AG10803 (cell line): ENCODE measurements at places on chromosomes 13 and 19.
A peak's percentile ranks its signal among the peaks of the same experiment; 100 is the strongest.

- DNase-seq = peak; percentile 63
These were observed at the start of gene TICAM1 for GRCh38 chr19:4831304-4831978. Gene TICAM1 (minus strand): TSS chr19:4831712. CDS start chr19:4818377, 13,335 bp downstream.

DNA sequence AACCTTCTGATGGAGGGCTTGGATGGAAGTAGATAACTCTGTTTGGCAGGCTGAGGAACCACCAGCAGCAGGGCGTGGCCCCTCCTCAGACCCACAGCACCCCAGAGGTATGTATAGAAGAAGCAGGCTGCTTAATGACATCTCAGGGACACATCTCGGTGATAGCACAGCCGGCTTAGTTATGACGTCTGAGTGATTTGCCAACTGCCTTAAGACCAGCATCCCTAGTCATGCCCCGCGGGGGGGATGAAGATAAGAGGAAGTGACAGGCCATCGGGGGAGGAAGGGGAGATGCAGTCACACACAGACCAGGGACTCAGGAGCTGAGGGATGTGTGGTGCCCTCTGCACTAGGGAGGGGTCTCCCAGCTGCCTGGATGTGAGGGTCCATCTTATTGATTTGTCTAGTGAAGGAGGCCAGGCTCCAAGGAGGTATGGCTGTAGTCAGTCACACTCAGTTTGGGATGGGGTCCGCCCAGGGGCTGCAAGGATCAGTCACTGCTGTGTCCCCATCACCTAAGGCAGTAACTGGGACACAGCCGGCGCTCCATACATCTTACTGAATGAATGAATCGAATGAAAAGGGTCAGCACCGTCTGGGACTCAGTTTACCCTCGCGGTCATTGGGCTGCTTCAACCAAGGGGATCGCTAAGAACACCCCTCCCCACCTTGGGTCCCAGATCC, 19.2 kb upstream of the ERCC1 start:
- peak; percentile 37 for DNase-seq

- DNase-seq = peak; percentile 81
These were observed 2.9 kb downstream of the NUMBL start for GRCh38 chr19:40687525-40688016.

GRCh38 chr13:59247171-59247570, 916.6 kb downstream of the DIAPH3 start:
- no peak for DNase-seq

DNA sequence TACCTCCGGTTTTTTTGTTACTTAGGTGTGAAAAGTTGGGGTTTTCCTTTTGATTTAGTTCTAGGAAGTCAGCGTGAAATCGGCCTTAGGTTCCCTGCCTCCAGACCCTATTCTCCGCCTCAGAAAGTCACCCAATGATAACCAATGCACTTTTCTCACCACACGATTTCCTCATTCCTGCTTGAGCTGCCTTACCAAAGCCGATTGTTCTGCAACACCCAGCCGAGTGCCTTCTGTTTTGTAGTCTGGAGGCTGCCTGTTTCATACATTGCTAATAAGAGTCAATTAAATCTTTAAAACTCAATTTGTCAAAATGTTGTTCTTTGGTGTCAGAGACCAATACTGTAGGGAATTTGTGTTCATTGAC, 39.7 kb downstream of the GJA3 start:
- DNase-seq = peak; percentile 37

DNA sequence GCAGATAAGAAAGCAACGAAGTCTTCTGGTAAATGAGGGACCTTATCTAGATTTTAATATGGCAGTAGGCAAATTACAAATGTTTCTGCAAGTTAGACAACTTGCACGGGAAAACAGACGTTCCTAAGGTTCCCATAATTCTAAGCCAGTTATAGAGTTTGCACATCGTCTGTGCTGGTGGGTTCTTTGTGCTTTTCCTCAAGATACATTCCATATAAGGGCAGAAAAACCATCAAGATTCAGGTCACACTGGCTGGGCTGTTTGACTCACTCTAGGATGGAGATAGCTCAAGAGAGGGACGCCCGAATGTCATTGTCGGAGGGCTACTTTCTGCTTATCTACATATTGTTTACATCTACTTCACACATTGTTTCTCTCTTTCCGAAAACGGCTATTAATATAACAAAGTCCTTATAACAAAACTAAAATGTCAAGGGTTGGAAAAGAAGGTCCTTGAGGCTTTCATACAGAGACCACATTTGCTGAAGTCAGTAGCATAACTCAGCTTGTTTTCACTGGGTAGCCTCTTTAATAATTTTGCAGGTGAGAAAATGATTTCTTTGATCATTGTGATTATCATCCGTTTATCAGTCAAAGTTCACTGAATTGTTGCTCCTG, 44.4 kb downstream of the SOX1 start:
- DNase-seq = no peak

DNA sequence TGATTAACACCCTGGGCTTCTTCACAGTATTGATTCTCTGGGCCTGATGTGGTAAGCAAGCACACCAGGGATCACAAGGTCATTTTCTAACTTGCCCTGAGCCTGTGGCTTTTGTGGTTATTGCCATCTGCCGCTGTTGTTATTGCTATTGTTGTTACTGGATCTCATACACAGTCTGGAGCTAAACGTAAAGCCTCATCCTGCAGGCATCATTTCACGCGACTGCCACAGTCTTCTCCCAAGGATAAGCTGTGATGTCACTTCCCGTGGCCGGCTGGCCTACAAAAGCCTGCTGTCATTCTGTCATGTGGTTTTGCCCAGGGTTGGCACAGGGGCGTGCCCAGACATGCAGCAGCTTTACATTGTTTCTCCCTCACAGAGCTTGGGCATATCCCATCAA, 154.0 kb upstream of the GPR12 start:
- DNase-seq = peak; percentile 2

- DNase-seq = no peak
These were observed 8.3 kb upstream of the FAM187B start for GRCh38 chr19:35236638-35237400.

DNA sequence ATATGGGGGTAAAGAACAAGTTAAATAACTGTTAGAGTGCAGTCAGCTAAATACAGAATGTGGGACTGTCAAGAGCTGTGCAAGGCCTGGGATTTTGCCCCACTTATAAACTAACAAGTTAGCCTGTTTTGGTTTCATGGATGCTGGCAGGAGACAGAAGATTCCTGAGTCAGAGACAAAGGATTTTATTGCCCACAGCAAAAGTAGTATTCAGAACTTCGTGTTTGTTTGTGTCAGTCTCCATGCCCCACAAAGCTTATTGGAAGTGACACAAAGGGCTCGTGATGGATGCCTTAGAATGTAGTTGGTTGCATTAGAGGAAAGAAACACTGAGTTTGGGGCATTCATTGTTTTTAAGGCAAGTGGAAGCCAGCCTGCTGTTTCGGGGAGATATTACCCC, 22.2 kb upstream of the SPRYD7 start:
- DNase-seq = peak; percentile 39

- no peak for DNase-seq
These were observed 68.9 kb downstream of the GADD45B start for GRCh38 chr19:2544576-2545415.

- peak; percentile 38 for DNase-seq
These were observed 108.2 kb downstream of the SHISA2 start for GRCh38 chr13:25943658-25944057.

- DNase-seq = no peak
These were observed 12.4 kb upstream of the ENOX1 start for GRCh38 chr13:43799191-43799590.

GRCh38 chr13:33487575-33488243, 202.2 kb upstream of the STARD13 start:
- peak; percentile 59 for DNase-seq

GRCh38 chr19:44687888-44688287, 11.1 kb upstream of the CEACAM16 start:
- DNase-seq = no peak
